ENCODE measurements at places on chromosomes 1 and 21.

DNA sequence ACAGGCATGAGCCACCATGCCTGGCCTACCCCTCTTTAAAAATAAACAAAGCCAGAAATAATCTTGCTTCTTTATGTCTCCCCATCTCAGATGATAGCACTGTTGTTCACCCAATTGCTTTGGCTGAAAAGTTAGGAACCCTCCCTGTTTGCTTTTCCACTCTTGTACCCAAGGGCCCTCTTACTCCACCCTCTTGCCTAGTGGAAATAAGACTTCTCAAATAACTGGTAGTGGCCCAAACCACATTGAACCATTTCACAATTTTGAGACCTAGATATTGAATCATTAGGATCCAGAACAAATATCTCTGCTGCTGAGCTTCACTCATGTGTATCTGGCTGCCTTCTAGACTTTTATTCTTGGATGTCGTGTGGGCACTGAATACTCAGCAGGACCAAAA lies 37.7 kb downstream of the RNF220 start:
- DNase-seq: no peak

DNA sequence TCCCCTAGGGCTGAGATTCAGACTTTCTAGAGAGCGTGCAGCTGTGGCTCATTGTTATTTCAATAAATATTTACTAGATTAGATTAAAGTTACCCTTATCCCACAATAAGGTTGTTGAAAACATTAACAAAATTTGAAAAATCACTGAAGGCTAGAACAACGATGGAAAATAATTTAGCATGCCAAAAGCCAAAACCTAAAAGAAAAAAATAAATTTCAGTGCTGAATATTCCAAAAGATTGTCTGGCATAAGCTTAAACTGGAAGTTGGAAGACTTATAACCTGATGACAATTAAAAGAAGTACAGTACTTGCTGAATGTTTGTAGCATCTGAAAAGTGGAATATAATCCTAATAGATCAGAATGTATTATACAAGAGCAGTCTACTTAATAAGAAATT lies 221.3 kb downstream of the USH2A start:
- DNase-seq: no peak

- DNase-seq: no peak
These were observed 25.5 kb downstream of the EVI5 start for GRCh38 chr1:92759361-92759760.

DNA sequence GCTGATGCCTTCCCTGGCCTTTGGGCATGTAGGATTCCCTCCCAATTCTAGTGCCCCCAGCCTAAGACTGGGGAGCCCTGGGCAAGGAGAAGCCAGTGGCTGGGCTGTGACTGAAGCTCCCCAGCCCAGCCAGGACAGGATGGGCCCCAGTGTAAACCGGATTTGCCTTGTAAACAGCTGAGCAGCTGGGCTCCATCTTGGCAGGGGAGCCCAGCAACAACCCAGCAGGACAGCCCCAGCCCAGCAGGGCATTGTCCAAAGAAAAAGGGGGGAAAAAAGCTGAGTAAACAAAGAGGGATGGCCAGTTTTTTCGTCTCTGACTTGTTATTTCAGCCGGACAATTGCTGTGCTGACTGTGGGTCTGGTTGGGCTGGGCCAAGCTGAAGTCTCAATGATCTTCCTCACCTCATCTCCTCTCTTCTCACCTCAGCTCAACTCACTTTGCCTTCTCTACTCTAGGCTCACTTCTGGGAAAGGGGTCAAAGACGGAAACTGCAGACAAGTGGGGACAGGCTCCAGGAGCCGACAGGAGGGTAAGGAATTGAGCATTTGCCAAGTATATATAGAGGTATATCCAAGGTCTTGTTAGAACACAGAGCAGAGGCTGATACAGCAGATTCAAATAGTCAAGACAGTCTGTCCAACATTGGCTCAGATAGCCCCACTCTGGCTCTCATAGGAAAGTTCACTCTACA lies 97.7 kb downstream of the TMEM53 start:
- DNase-seq: no peak

- no peak for DNase-seq
These were observed 299.6 kb upstream of the NCAM2 start for GRCh38 chr21:20698585-20698984.

- DNase-seq: no peak
These were observed 18.0 kb upstream of the YTHDF2 start for GRCh38 chr1:28718586-28719331.

DNA sequence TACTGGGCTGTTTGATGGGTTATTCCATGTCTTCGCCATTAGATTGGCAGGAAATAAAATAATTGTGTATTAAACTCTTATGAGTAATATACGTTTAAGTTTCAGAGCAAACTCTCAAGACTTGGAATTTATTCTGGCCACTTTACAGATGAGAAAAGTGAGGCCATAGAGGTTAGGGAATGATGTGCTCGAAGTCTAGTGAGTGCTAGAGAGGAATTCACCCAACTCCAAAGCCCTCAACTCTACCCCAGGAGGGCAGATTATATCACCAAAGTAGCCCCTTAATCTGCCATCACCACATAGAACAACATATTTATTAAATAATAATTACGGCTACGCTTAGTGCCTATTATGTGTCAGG lies 440 bp upstream of the MUL1 start:
- DNase-seq: no peak

DNA sequence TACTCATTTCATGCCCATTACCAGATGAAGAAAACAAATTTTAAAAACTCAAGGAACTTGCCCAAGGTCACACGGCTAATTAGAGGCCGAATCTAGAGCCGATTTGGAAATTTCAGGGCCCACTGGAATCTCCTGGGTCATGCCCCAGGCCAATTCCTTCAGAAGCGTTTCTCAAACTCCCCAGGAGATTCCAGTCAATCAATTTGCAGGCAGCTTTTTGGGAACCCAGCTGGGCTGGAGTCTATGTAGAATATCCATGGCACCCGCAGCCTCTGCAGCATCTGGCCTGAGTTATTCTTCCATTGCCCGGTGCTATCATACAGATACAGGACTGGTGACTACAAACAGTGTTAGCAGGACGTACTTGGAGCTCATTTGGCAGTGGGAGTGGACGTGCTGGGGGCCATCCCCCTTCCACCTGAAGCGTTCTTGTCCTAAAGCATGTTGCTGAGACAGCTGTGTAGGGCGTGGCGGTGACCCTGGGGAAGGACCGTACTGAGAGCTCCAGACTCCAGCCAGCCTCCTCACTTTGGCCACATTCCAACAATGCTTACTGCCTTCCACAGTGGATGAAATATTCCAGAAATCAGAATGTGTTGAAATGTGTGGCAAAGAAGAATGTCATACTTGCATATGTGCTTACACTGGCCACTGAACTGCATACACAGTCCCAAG lies 38.3 kb downstream of the ABCG1 start:
- DNase-seq: no peak

GRCh38 chr1:78267513-78268218 lies 221.9 kb downstream of the GIPC2 start:
- no peak for DNase-seq

DNA sequence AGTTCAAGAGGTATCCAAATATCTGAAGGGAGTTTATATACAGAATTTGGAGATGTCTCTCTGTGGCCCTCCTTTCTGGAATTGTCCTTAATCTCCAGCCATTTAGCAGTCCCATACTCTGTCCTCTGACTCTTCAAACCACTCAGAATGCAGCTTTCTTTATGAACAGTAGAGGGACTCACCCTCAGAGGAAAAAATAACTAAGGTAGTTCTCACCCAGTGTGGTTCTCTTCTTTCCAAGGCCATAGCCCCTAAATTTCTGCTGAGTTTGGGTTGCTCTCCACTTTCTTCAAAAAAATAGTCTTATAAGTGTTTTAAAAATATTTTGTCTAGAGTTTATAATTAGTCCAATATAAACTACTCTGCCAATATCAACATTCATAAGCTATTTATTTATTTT lies 369.7 kb downstream of the MATN1 start:
- DNase-seq: no peak

DNA sequence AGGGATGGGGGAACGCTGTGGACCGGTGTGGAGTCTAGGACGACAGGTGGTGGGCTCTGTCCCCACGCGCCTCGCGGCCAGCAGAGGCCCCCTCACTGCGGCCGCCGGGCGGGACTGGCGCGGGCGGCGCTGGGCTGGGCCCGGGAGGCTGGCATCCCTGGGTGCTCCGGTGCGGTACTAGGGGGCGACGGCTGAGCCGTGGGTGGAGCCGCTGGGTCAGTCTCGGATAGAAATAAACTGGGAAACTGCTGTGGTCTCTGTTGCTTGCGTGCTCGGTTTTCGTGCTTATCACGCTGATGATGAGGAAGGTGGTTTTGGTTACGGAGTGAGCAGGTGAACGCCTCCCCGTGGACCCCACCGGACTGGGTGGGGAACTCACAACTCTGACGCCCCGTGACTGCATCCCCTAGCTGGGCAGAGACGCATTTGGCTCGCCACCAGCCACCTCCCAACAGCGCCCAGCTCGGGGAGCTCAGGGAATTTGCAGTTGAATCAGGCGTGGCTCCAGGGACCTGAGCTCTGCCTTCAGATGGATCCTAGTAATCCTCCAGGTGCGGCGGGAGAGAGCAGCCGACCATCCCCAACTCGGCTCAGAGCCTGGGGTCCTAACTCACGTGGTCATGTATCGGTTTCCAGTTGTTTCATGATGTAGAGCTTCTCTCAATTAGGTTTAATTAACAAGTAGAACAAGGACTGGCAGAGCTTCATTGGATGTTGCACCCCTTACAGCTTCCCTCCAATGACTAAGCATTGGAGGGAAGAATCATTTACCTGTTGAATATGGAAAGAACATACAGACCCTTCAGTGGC lies 32.1 kb downstream of the HSD17B7 start:
- DNase-seq: no peak

DNA sequence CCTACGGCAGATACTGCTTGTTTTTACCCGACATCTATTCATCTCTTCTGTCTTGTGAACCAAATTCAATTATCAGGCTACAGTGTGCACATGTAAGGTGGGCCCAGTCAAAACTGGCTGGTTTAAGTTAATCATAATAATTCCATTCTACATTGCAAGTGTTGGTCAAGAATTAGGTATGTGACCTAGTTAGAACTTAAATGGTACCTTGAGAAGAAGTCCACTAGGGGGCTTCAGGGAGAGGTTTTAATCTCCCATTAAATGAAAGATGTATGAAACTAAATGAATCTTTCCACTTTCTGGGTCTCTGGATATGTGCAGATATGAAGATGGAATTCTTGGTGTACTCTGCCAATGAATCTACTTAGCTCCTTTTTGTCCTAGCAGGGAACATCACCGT lies 187.1 kb downstream of the CDC42BPA start:
- no peak for DNase-seq

DNA sequence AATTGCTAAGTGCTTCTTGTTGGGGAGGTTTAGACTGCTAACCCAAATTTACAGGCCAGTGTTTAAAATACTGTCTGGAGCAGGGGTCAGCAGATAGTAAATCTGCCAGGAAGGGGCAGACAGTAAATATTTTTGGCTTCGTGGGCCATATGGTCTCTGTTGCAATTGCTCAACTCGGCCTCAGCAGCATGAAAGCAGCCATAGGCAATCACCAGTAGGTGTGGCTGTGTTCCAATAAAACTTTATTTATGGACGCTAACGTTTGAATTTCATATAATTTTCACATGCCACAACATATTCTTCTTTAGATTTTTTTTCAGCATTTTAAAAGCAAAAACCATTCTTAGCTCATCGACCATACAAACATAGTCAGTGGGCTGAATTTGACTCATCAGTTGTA lies 172.7 kb downstream of the BRINP2 start:
- DNase-seq: no peak

GRCh38 chr1:101309334-101310311 lies 72.8 kb downstream of the S1PR1 start:
- DNase-seq: peak; percentile 54

DNA sequence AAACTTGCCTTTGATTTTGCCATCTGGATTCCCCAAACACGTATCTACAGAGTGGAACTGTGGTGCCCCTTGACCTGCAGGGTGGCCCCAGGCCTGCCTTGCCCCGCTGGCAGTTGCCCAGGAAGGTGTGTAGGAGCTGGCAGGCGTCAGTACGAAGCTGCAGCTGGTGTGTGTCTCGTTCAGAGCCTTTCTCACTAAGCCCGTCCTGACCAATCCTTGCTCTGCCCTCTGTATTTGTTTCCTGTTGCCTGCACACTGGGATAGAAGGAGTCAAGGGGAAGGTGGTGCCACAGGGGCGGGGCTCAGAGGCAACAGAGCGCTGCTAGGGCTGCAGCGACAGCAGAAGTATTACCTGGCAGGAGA lies 5.2 kb upstream of the VSIG8 start:
- DNase-seq: no peak

DNA sequence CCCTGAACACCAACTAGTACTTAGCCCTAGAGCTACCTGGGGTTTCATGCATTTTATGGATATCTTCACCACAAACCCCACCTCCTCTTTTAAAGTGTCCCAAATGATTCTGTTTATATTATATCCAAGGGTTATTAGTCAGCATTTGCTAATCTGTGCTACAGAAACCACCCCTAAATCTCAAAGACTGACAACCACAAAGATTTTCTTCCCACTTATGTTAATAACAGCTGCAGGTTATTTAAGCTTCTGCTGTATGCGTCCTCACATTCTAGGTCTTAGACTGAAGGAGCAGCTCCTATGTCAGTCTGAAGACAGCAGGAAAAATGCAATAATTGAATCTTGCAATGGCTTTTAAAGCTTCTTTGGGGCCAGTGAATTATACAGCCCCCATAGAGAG lies 11.2 kb upstream of the PHC2 start:
- no peak for DNase-seq

DNA sequence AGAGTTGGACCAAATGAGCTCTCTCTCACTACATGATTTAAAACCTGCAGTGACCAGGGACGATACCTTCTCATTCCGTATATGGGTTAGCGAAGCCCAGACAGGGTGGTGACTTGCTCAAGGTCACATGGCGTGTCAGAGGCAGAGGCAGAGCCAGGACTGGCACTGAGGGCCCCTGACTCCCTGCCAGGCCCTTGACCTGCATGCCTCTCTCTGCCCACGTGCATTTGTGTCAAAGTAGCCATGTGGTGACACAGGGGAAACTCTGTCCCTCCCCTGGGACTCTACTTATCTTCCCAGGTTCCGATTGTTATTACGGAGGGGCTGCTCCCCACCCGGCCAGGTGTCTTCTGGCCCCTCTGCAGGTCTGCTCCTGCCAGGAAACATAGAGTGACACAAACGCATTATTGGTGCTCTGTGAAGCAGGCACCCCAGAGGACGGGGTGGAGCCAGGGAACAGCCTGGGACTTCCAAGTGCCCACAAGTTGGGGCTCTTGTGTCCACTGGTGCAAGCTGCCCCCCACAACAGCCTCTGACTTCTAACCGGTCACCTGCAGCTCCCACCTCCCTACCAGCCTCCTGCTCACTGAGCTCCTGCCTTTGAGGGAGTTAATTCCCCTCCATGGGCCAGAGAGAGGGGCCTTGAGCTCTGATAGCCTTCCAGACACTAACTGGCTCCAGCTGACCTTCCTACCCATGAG lies 7.3 kb upstream of the TINAGL1 start:
- DNase-seq: no peak
